Fibroblast of the conjunctiva (primary cell): ENCODE measurements at places on chromosomes 3 and 15.

GRCh38 chr3:154758109-154758868 is 321.8 kb upstream of the MME start:
- DNase-seq = peak; percentile 47

- DNase-seq = no peak
Observed at GRCh38 chr15:39573844-39574243, 7.0 kb upstream of the THBS1 start.

- DNase-seq = peak; percentile 59
Observed at GRCh38 chr3:179452176-179452564, 900 bp upstream of the GNB4 start.

- no peak for DNase-seq
Observed at GRCh38 chr3:10248984-10249748, 907 bp downstream of the TATDN2 start.

- DNase-seq = no peak
Observed at GRCh38 chr15:82805994-82806406, at the start of gene FSD2. Gene FSD2 (minus strand): TSS chr15:82806069. CDS start chr15:82787390, 18,679 bp downstream.

DNA sequence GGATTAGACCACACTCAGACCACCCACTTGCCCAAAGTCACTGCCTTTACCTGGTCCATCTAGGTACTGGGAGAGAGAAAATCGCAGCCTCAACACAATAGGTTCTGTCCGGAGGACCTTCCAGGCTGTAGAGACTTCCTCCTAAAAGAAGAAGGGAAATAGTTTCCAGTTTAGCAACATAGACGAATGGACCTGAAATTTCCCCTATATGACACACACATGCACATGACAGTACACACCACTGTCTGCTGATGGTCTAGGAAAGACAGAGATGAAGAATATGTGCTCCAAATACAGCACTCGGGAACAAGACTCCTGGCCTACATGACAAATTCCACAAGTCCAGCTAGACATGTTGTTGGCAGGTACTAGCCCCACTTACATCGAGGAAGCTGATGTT is 7.3 kb downstream of the PARP6 start:
- DNase-seq = no peak

GRCh38 chr3:152385761-152386160 is 117.0 kb downstream of the MBNL1 start:
- DNase-seq = peak; percentile 39

GRCh38 chr3:150221904-150222523 is 186.1 kb upstream of the TSC22D2 start:
- no peak for DNase-seq

DNA sequence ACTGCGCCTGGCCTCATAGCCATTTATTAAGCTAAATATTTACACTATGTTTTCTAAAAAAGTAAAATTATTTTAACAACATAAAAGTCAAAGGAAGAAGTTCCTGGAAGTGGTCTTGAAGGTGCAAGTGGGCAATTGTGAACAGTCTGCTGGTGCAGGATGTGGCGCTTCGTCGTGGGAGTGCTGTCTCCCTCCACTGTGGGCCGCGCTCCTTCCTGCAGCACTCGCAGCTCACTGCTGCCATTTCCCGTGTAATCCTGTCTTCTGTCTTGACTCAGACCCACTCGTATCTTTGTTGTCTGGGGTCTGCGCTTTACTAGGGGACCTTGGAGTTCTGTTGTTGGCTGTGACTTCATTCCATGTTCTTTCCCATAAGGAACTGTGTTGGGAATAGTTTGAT is 56.3 kb downstream of the APBA2 start:
- no peak for DNase-seq

DNA sequence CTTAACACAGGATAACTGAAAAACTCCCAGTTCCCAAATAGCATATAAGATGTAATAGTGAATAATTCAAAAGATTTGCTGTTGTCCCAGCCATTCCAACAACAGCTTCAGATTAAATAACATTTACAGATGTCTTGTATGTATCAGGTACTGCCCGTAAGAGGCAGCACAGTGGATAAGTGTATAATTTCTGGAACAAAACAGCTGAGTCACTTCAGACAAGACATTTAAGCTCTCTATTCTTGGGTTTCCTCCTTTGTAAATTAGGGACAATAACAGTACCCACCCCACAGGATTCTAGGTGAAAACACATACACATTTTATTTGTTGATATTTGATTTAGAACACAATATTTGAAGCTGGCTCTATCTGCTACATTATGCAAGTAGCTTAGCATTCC is 2.6 kb upstream of the WWTR1 start:
- DNase-seq = no peak

DNA sequence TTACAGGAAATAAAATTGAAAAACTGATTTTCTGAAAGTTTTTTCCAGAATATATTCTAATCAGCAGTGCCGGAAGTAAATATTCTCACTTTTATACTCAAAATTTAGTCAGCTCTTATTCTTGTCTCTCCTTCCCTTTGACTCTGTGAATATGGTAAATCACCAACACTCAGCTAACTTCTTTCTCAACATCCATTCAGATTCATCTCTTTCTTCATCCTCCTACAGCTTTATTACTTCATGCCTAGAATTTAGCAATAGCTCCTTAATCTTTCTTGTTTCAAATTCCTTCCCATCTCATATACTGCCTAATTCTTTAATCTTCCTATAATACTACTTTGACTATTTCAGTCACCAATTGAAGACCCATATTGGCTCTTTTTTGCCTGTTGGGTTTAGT is 67.9 kb downstream of the FGF7 start:
- no peak for DNase-seq

- no peak for DNase-seq
Observed at GRCh38 chr15:44801364-44801763, 65.0 kb downstream of the TRIM69 start.

- no peak for DNase-seq
Observed at GRCh38 chr3:32511005-32511404, 8.4 kb upstream of the CMTM6 start.

GRCh38 chr15:75022783-75023180 is 608 bp upstream of the PPCDC start:
- no peak for DNase-seq

DNA sequence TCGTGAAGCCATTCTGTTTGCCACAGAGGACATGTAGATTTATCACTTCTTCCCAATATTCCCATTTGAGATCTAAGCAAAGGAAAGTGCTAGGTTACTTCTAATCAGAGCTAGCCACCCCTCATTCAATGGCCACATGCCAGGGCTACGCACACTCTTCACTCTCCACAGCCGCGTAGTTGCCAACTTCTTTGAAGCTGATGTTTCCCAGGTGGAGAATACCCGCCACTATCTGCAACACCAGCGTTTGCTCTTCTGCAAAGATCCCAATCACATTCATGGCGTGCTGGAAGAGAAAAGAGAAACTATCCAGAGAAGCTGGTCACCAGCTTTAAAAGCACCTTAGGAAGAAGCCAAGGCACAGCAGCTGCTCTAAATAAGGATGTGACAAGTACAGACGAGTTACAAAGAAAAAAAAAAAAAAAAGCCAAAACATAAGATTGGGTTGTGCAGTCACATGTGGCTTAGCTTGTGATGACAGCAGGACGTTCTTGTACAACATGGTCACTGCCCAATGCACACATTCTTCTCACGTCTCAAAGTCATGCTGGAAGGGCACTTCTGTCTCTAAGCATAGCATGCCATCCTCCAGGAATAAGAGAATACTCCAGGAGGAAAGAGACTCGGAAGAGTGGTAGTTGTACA is 16.4 kb downstream of the LDHAL6B start:
- DNase-seq = no peak

DNA sequence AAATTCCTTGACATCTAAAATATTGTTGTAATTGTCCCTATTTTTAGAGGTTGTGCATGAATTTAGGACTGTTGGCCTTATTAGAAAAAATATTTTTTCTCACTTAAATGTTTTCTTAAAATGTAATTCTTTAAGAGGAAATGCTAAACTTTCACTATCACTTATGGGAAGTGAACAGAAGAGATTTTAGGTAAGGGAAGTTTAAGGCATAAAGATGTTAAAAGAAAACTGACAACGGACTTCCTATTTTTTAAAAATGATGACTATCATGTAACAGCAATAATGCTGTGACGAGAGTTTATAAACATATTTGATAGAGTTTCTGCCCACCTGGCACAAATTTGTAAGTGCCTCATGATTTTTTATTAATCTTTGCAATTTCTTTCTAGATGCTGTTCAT is 3.1 kb downstream of the C3orf38 start:
- no peak for DNase-seq

DNA sequence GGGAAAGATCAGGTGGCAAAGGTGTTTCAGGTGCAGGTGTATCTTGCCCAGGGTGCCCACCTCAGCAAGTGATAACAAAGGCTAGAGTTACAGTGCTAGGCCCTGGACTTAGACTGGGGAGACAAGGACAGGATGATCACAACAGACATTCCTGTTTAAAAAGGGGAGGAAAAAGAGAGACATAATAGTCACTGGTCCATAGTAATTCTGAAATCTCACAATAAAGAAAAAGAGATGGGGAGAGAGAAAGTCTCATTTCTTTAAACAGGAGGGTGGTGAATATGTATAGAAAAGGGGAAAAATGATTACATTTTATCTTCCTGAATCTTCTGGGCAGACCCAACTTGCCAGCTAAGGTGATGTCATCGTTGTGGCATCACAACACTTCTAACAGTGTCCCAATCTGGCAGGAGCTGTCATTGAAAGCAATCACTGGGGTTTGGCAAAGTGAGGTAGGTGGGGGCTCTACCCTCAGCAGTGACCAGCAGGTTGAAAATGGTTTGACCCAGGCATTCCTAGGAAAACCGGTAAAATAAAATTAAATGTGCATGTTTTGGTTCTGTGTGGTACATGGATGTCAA is 99.5 kb downstream of the ZNF621 start:
- DNase-seq = no peak

DNA sequence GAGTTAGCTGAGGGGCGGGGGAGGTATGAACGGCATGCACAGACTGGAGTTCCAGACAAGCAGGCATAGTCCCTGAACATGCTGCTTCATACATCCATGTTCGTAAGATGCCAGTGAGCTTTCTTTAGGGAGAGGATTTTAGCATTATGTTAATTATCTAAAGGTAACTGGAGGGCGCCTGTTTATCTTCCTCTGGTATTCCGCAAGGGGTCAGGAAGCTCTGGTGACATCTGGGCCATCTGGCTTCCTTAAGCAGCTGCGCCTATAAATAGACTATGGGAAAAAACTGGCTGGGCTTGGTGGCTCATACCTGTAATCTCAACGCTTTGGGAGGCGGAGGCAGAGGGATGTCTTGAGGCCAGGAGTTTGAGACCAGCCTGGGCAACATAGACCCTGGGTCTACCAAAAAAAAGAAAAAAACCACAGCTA is 1.5 kb upstream of the FBXO22 start:
- DNase-seq = no peak

- DNase-seq = no peak
Observed at GRCh38 chr3:182104881-182105280, 393.2 kb downstream of the SOX2 start.

DNA sequence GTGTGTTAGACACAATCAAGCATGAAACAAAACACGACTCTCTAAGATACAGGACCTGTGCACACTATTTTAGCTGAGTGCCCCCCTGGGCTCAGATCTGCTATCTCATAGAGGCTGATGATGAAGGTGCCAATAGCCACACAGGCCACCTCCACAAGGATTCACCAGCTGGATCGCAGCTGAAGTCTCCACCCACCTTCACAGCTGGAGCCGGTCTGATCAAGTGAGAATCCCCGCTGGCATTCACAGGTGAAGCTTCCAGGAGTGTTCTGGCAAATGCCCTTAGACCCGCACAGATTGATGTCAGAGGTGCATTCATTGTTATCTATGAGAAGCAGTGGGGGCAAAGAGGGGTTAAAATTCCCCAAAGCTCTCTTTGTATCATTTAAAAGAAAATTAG is 90.1 kb downstream of the DUT start:
- DNase-seq = no peak

DNA sequence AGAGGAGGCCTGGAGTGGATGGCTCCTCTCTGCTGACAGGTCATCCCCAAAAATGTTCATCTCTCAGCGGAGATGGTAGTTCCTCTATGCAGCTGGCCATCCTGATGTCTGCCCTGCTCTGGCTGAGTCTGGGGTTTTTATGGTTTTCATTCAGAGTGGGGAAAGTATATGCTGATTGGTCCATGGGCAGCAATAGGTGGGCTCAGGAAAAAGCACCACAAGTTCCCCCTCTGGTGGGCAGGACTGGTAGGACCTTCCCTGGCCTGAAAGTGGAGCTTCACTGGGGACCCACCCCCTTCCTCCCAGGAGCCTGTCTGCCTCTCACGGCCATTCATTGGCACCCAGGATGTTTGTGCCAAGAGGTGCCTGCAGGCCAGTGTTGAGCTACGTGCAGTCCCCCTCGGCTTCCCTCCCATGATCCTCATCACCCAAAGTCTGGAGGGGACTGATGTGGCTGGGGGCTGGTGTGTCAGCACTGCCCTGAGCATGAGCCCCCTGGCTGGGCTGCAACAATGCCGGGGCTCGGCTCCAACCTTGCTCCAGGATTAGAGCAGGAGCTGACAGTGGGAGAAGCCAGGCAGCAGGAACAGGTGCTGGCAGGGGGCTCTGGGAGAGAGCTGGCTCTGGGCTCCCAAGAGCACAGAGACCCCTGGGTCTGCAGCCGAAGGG is 13.1 kb upstream of the BLOC1S6 start:
- DNase-seq = no peak

- no peak for DNase-seq
Observed at GRCh38 chr3:106025151-106025722, 156.4 kb upstream of the CBLB start.

DNA sequence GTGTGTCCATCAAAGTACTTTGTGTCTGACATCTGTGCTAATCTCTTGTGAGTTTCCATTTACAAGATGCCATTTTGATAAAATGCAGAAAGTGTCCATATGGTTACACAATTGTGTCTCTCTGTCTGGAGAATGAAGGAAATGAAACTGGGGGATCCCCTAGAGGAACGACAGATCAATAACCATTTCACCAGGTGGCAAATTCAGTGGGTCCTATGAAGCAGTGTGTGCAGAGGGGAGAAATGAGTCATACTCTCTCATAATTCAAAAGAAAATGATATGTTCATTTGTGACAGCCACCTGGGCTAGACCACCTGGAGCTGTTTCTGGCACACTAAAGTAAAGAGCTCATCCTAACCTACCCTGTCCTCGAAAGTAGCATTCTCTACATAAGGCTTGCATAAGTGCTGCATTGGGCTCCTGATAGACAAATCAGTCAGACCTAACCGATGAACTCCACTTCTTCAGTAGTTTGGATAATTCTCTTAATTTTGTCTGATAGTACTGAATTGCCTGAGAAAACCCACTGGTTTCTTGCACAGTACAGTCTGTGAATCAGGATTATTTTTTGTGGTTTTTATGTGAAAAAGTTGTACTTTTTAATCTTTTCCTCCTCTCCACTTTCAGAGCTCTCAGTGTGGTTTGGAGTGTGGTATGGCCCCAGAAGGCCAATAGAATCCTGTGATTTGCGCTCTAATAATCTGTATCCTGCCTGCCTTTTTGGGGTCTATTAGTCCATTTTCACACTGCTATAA is 10.3 kb upstream of the CD47 start:
- DNase-seq = no peak

- no peak for DNase-seq
Observed at GRCh38 chr3:117618462-117618861, 908.9 kb downstream of the TUSC7 start.
